ENCODE measurements at places on chromosomes 3 and 15. TPM values are rescaled to one million over a fixed set of nuclear protein-coding genes. Genes with fewer than 3 reads are reported as not detected.

Gene MYH15
- total RNA-seq, result 0.21 TPM

Gene ZNF502
- 1.7 TPM for total RNA-seq

Gene STRIT1
- not detected for total RNA-seq

Gene ZSCAN2
- total RNA-seq, result 6.6 TPM

Gene GOLGA6A
- total RNA-seq, result not detected

Gene CIDEC
- not detected for total RNA-seq

Gene PRSS50
- not detected for total RNA-seq

Gene SLC28A2
- total RNA-seq, result not detected

Gene SLC25A20
- total RNA-seq, result 35.2 TPM

Gene MCTP2
- 17.0 TPM for total RNA-seq

Gene SLC35G2
- not detected for total RNA-seq

Gene HES1
- total RNA-seq, result 2.4 TPM

Gene SLC12A8
- 0.10 TPM for total RNA-seq

Gene FBXO40
- not detected for total RNA-seq

Gene ALDH1A3
- total RNA-seq, result not detected

Gene IL5RA
- total RNA-seq, result not detected

Gene PLAAT1
- total RNA-seq, result not detected

Gene XCR1
- total RNA-seq, result not detected

Data from activated CD4-positive, alpha-beta T cell treated with anti-CD3 and anti-CD28 coated beads, Interleukin-2, amount 10 ng/mL, durations not matched to agents 7 days and 5 days (primary cell).